ENCODE measurements at places on chromosomes 2 and 18.

- DNase-seq: peak; percentile 28
Measured at GRCh38 chr2:211454679-211455078, 898.3 kb downstream of the CPS1 start.

- no peak for DNase-seq
Measured at GRCh38 chr2:232321156-232321816, 57.3 kb upstream of the ALPP start.

GRCh38 chr2:159155320-159155719 is 131.2 kb downstream of the WDSUB1 start:
- no peak for DNase-seq

- peak; percentile 92 for DNase-seq
Measured at GRCh38 chr18:36187193-36187825, at the start of gene MOCOS. MOCOS (plus strand) TSS chr18:36187497; CDS start chr18:36187540, 43 bp downstream.

DNA sequence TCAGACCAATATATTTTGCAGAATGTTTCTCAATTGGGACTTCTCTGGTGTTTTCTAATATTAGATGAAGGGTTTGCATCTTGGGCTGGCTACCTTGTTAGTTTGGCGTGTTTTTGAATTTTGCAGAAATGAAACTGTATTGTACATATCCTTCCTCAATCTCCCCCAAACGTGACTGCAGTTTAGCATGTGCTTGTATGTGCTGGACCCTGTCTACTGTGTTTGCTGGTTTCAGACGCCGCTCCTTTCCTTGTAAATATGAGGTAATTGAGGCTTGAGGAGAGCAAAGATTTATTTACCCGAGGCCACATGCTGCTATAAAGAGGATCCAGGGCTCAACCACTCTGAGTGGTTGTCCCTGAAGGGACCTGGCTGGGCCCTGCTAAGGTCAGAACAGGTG is 57.2 kb downstream of the NGEF start:
- no peak for DNase-seq

DNA sequence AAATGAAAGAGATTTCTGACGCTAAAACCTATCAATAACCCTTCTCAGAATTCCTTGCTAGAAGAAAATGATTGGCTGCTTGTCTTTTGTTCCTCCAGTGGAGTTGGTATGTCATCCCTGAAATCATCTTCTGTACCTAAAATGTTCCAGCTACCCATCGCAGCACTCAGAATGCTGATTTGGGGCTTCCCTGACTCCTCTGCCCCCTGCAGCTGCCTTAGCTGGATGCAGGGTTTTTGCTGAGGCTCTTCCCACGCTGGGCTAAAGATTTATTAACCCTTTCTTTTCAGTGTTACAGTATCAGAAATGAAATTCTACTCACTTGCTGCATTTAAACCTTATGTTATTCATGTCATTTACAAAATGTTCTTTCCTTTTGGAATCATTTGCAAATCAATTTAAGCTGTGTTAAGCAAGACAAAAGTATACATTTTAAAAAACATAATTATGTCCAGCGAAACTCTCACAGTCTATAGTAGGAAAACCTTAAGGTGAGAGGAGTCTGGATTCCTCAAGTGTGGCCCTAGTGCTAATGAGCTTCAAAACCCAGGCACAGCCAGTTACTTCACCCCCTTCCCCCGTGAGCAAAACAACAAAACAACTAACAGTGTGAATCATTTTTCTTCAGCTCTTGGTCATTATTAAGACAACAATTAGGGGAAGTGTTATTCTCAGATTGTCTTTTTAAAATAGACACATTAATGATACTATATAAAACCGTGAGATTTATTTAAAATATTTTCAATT is 32.8 kb downstream of the PKP4 start:
- no peak for DNase-seq

GRCh38 chr2:161434118-161434517 is 18.0 kb downstream of the TBR1 start:
- no peak for DNase-seq

DNA sequence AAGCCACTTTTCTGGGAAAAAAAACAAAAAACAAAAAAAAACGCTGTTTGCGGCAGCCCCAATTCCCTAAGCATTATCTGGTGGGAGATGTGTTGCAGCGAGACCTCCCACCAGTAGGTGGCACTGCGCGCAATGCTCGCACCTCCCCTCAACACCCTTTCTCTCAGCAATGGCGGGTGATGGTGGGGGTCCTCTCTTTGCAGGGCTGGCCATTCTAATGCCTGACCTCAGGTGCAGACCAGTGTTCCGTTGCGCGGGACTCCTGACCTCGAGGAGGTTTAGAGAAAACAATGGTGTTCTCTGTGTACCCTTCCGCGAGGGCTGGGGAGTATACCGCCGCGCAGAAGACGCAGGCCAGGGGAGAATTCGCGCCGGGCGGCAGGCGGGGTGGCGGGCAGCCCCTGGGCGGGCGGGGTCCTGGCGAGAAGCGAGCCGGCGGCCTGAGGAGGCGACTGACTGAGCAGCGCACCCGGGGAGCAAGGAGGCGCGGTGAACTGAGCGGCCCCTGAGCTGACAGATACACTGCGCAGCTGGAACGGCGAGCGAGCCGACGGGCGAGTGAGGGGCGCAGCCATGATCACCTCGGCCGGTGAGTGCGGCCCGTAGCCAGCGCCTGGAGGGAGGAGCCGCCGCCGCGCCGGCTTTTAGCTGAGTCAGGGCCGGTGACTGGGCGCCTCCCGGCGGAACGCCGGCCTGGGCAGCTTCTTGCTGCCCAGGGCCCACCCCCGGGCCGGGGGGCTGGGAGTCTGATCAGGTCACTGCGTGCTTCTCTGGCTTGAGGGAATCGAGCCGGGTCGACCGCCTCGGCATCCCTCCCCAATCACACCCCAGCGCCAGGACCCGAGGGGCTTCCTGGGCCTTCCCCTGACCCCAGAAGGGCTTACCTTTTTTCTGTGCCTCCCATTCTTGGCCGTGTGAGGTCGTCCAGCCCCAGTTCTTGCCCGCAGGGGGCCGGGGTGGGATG is at the start of gene PSMD1:
Gene PSMD1, plus strand, starts transcription at position 415 of the 964 bp plus-strand sequence. Its CDS starts 159 bp downstream, at position 574.
- DNase-seq: peak; percentile 97

- no peak for DNase-seq
Measured at GRCh38 chr18:23077493-23078256, 57.6 kb upstream of the CABLES1 start.

GRCh38 chr2:42125841-42126594 is 43.1 kb upstream of the EML4 start:
- DNase-seq: no peak

Data from nephron progenitor cell (in vitro differentiated cells).